ENCODE measurements at places on chromosomes 3 and 15. TPM values are rescaled to one million over a fixed set of nuclear protein-coding genes. Genes with fewer than 3 reads are reported as not detected.

Gene NCBP2
- 46.1 TPM for polyA plus RNA-seq

Gene SLC7A14
- polyA plus RNA-seq = 0.04 TPM

Gene CGNL1
- polyA plus RNA-seq = 62.0 TPM

Gene IL12A
- not detected for polyA plus RNA-seq

Gene P3H2
- polyA plus RNA-seq = 57.2 TPM

Gene TBCCD1
- 6.2 TPM for polyA plus RNA-seq

Gene SERPINI1
- 35.3 TPM for polyA plus RNA-seq

Gene EFHB
- 3.5 TPM for polyA plus RNA-seq

Gene NR2E3
- polyA plus RNA-seq = not detected

Gene ZNF774
- 1.7 TPM for polyA plus RNA-seq

Gene CELSR3
- 0.17 TPM for polyA plus RNA-seq

Gene LRTM1
- not detected for polyA plus RNA-seq

Gene MAP2K5
- polyA plus RNA-seq = 14.1 TPM

Gene ANKUB1
- polyA plus RNA-seq = not detected

Gene HHLA2
- 18.8 TPM for polyA plus RNA-seq

Gene GP5
- polyA plus RNA-seq = not detected

Gene SYNM
- polyA plus RNA-seq = 4.5 TPM

Gene NPTN
- polyA plus RNA-seq = 100 TPM

Gene OXSM
- 21.4 TPM for polyA plus RNA-seq

Gene CCK
- not detected for polyA plus RNA-seq

Gene TADA3
- polyA plus RNA-seq = 58.4 TPM

Gene CISH
- polyA plus RNA-seq = 59.4 TPM

Gene EOMES
- polyA plus RNA-seq = 0.22 TPM

Gene GALNT15
- 5.5 TPM for polyA plus RNA-seq

Gene SLC22A14
- polyA plus RNA-seq = 0.75 TPM

Gene GHSR
- not detected for polyA plus RNA-seq

Gene SPATA16
- 0.17 TPM for polyA plus RNA-seq

Gene ULK4
- polyA plus RNA-seq = 4.6 TPM

Gene APBA2
- polyA plus RNA-seq = 1.0 TPM

Gene PLA2G4D
- polyA plus RNA-seq = not detected

Gene NSUN3
- polyA plus RNA-seq = 6.5 TPM

Gene ACAP2
- 4.6 TPM for polyA plus RNA-seq

Gene ITIH3
- polyA plus RNA-seq = 2.1 TPM

Gene RFX7
- 1.6 TPM for polyA plus RNA-seq

Gene ATP8B4
- polyA plus RNA-seq = 2.1 TPM

Gene CCR2
- polyA plus RNA-seq = 0.62 TPM

Gene IP6K1
- polyA plus RNA-seq = 21.7 TPM

Gene ZNF385D
- 1.4 TPM for polyA plus RNA-seq

Gene RUBCN
- polyA plus RNA-seq = 4.4 TPM

Gene AMIGO3
- 0.73 TPM for polyA plus RNA-seq

Gene DUOXA2
- 0.37 TPM for polyA plus RNA-seq

Gene CP
- 5.3 TPM for polyA plus RNA-seq

Gene CATSPER2
- 1.9 TPM for polyA plus RNA-seq

Gene CAV3
- not detected for polyA plus RNA-seq

Gene KNG1
- polyA plus RNA-seq = 710 TPM
